ENCODE measurements at places on chromosomes 12 and 14.

GRCh38 chr14:50550294-50550693, 9.7 kb upstream of the ATL1 start:
- no peak for DNase-seq

- peak; percentile 87 for DNase-seq
These were observed 14.6 kb downstream of the CHST11 start for GRCh38 chr12:104471336-104471735.

DNA sequence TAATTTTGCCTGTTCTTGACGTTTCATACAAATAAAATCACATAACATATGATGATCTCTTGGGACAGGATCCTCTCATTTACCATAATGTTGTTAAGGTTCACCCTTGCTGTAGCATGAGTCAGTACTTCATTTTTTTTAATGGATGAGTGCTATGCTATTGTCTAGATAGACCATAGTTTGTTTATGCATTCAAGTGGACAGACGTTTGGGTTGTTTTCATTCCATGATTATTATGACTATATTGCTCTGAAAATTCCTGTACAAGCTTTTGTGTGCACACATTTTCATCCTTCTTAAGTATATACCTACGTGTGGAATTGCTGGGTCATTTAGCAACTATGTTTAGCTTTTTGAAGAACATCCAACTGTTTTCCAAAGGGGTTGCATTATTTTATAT, 325.6 kb upstream of the TMEM132C start:
- DNase-seq, result no peak

DNA sequence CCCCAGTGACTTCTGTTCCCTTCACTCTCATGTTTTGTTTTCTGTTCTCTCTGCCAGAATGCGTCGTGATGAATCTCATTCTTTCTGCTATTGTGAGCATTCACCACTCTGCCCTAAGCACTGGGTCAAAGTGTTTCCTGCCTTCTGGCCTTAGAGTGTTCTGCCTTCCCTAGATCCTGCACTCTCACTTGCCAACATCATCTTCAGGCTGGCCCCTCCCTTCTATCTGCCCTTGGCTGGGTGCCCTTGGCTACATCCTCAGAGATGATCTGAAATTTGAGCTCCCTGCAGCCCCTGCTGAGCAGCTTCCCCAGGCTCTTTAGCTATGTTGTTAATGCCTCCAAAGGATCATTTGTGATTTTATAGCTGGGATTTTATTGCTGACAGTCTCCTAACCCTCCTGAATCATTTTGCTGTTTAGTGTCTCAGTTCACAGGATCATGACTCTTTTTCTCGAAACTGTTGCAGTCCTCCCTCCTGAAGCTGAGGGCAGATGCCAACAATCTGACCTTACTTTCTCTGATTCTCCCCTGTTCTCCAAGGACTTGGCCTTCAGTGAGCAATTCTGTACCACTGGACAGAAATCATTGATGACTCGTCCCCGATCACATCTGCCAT, 4.5 kb downstream of the DHRS2 start:
- DNase-seq, result no peak

DNA sequence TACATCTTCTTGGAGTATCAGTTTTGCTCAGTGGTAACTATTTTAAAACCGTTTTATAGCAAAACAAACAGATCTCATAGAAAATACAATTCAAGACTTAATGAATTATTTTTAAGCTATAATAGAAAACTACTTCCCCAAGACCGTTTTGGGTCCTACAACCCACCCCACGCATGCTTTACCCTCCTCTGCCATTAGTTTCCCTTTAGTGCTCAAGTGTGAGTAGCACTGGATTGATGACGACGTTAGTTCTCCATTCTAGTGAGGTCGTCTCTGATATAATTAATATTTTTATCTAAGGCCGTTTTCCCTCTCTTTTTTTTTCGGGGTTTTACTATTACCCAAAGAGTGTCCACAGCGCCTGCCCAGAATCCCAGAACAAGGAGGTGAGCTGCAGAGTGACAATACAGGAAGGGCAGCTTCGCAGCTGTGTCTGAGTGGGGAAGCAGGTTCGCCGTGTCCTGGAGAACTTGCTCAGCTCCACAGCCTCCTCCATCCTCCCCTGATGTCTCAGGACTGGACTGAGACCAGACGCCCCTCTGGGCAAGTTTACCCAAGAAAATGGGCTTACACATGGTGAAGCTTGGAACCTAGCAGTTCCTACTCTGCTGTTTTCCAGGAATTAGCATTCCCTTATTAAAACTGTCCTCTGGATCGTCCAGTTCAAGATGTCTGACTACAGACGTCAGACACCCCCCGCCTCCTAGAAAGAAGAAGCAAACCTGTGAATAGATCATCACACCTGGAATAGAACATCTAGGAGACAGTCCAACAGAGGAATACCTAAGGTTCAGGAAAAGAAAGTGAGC, 31.9 kb upstream of the MON2 start:
- DNase-seq, result peak; percentile 31

- peak; percentile 54 for DNase-seq
These were observed 17.7 kb upstream of the CCDC91 start for GRCh38 chr12:28172434-28173030.

GRCh38 chr14:102733326-102733725, 43.9 kb upstream of the TRAF3 start:
- DNase-seq, result no peak

DNA sequence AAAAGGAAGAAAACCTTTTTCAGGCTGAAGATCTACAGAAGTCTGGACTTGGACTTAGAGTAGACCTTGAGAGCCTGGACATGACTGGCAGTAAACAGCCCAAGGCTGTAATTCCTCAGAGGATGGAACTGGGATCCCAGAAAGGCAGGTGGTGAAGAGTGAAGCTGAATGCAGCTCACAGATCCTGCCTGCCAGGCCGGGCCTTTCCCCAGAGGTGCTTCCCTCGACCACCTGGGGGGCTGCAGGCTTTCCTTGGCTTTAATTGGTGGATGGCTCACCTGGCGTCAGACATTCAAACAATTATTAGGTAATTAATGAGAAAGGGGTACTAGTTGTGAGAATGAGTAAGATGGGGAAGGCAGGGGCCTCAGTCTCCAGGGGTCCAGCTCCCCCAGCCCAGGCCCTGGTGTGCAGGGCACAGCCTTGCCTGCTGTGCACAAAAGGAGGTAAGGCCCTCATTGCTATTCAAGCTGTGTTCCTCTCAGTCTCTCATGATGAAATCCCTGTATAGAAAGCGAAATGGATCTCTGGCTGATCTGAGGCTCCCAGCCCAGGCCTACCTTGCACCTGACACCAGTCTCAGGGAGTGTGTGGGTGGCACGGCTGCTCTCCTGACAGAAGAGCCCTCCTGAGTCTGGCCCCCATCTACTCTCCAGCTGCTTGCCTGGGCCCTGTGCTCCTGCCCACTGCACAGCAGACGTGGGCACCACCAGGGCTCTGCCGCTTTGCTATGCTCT, 63.0 kb upstream of the TCL1A start:
- no peak for DNase-seq

GRCh38 chr14:52355016-52355431, 40.9 kb downstream of the PTGER2 start:
- peak; percentile 22 for DNase-seq

GRCh38 chr12:46723629-46724419, 102.0 kb downstream of the SLC38A4 start:
- no peak for DNase-seq

DNA sequence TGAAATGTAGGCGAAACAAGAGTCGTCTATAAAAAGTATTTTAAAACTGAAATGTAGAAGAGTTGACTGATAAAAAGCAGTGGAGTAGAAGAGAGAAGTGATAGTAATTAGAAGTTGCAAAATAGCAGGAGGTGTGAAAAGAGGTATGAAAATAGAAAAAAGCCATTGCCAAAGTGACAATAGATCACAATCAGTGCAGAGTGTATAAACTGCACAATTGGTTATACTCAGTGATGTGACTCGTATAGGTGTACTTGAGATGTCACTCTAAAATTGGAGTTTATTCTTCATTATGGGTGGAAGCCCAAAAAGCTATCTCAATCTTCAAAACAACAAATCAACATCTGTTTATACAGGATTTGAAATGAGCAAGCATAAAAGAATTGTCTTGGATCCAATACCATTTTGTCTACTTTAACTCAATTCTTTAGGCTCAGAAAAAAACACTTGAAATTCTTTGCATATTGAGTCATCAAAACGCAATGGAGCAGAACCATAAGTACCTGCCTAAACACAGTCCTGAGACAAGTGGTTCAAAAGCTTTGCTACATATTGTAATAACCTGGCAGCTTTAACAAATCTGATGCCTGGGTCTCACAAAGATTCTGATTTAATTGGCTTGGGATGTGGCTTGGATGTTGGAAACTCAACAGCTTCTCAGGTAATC, 8.8 kb downstream of the IKBIP start:
- DNase-seq, result no peak

- no peak for DNase-seq
These were observed 18.5 kb downstream of the RHOF start for GRCh38 chr12:121774968-121775474.

- peak; percentile 3 for DNase-seq
These were observed 392.0 kb downstream of the RPL10L start for GRCh38 chr14:46259536-46259935.

DNA sequence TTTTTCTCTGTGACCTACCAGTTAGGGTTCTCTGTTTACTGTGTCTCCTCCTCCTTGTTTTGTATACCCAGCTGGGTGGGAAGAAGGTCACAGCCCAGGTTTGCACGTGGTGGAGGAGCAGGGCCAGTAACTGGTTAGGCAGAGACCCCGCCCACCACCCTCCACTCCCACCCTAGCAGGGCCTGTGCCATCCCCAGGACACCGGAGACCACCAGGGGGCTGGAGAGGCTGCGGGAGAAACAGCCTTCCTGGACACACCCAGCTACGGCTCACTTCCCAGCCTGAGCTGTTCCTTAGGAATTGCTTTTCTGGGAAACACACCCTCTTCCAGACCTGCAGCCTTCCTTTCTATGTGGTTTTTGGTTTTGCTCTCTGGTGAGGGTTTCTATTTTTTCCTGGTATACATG, 21.1 kb downstream of the BDKRB2 start:
- DNase-seq, result no peak

DNA sequence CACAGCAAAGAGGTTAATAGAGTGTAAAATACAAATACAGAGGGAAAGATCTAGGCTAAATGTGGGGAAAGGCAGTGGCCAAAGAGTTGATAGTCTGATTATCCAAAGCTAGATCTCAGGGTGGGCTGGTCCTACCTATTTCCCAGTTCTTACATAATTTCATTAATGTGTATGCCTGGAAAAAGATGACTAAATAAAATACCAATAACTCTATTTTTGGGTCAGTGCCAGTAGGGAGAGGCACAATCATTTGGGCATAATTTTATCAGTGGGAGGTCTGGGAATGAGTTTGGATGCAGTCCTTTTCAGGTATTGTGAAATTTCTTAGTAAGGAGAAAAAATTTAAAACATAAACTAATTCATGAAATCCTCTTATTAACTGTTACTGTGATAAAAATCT, 30.6 kb upstream of the CLEC14A start:
- DNase-seq, result no peak

DNA sequence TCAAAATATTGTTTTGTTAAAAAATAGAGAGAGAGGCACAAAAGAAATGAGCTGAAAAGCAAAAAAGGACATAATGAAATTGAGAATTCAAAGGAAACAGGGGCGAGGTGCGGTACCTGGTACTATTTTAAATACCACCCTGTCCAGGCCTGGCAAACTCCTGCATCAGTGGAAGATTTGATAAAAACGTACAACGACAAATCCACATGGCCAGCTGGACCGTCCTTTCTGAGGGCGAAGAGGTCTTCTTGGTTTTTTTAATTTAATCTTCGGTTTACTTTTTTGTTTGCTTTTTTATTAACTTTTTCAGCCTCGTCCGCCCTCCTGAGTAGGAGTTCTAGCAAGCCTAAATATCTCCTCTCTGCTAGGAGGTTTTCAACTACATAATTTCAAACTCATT, 11.9 kb downstream of the BCL11B start:
- no peak for DNase-seq

GRCh38 chr12:43776498-43776897, 17.7 kb downstream of the IRAK4 start:
- peak; percentile 46 for DNase-seq

GRCh38 chr12:92905811-92906554, 23.1 kb downstream of the EEA1 start:
- DNase-seq, result no peak

DNA sequence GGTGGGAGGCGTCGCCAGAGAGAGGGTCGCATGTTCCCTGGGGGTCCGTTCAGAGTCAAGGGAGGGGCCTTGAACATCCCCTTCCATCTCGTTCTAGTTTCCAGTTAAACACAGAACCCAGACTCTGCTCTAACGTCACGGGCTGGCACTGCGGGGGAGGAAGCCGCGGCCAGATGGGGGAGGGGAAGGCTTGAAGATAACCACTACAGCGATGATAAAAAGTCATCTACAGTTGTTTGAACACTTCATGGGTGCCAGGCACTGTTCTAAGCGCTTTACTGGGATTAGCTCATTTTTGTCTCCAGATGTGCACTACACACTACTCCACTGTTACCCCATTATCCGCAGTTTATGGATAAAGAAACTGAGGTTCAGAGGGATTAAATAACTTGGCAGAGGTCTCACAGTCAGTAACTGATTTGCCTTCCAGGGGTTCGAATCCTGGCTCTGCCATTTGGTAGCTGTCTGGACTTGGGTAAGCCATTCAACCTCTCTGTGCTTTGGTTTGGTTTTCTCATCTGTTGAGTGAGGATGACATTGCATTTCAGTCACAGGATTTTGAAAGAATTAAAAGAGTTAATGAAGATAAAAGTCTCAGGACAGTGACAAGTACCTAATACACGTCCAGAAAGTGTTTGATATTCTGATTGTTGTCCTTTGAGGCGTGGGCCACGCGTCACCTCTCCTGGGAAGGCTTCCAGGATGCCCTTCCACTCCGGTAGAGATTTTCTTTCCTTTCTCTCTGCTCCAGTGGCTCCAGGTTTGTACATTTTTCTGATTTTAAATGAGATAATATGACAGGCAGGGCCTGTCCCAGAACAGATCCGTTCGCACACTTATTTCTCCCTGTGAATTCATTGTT, 798 bp upstream of the RASAL1 start:
- DNase-seq, result peak; percentile 70

DNA sequence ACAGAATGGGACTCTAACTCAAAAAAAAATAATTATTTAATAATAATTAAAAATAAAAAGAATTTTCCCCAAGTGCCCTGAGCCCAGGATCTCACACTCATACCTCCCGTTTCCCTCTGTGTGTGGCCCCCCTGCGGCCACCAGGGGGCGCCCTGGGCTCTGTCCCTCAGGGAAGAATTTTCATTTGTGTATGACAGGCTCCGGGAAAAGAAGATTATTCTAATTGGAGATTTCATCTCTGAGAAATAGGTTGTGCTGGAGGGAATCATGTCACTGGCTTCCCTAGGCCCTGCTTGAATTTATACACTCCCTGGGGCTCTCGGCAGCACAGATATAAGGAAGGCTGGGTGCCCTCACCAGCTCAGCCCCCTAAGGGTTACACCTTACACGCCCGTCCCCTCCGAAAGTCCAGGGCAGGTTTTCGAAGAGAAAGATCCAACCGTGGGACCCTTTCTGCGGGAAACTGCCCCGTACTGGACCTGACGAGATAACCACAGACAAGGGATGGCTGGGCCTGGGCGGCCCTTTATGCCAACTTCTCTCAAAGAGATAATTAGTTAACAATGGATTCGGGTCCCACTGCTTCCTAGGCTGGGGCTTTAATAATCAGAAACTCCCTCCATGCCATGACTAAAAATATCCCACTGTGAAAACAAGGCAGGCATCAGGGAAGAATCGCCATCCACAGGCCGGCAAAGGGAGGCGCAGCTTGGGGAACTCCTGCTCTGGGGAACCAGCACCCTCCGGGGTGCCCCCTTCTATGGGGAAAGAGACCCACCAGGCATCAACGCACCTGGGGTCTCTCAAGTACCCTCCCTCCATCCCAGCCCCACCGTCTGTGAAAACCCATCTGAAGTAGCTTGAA, 80.7 kb downstream of the KDM2B start:
- peak; percentile 76 for DNase-seq

GRCh38 chr14:78700236-78700635, 530.1 kb downstream of the NRXN3 start:
- peak; percentile 4 for DNase-seq

GRCh38 chr12:69459477-69459876, 10.7 kb upstream of the FRS2 start:
- DNase-seq, result no peak

Measured in NB4 (cell line).